H9 (cell line): ENCODE measurements at places on chromosomes 2 and 18. TPM values are rescaled to one million over a fixed set of nuclear protein-coding genes. Genes with fewer than 3 reads are reported as not detected.

PRSS56 gene
- not detected in 2 replicates for total RNA-seq

CPS1 gene
- 12.4 and 14.2 TPM in 2 replicates for total RNA-seq

MLPH gene
- total RNA-seq = 3.4 TPM in 2 replicates

TFCP2L1 gene
- 1.8 and 1.9 TPM in 2 replicates for total RNA-seq

ZNF236 gene
- total RNA-seq = 16.0 and 17.7 TPM in 2 replicates

UPP2 gene
- not detected in 2 replicates for total RNA-seq

LRRC30 gene
- not detected in 2 replicates for total RNA-seq

SAP130 gene
- total RNA-seq = 45.6 and 48.3 TPM in 2 replicates

PAX8 gene
- total RNA-seq = not detected in 2 replicates

EPB41L3 gene
- total RNA-seq = 14.3 and 16.1 TPM in 2 replicates

DPP4 gene
- 2.2 and 2.8 TPM in 2 replicates for total RNA-seq

GTF2A1L gene
- not detected in 2 replicates for total RNA-seq

TOGARAM2 gene
- 0.18 and 0.83 TPM in 2 replicates for total RNA-seq

SLC9A4 gene
- total RNA-seq = not detected in 2 replicates

GPR55 gene
- total RNA-seq = 0.11 TPM in 1 of 2 replicates, not detected in the other

CNGA3 gene
- total RNA-seq = not detected in 2 replicates

MEP1B gene
- not detected in 2 replicates for total RNA-seq

KCNG2 gene
- total RNA-seq = 0.15 TPM in 1 of 2 replicates, not detected in the other

ERFE gene
- 2.0 and 2.1 TPM in 2 replicates for total RNA-seq

GALR1 gene
- total RNA-seq = 0.02 and 0.07 TPM in 2 replicates

CFAP210 gene
- total RNA-seq = 0.33 and 0.94 TPM in 2 replicates

ACTR2 gene
- 175 and 176 TPM in 2 replicates for total RNA-seq

SOWAHC gene
- 20.1 and 20.9 TPM in 2 replicates for total RNA-seq

CPLX4 gene
- not detected in 2 replicates for total RNA-seq

PFN4 gene
- total RNA-seq = not detected in 2 replicates

C2orf72 gene
- 0.77 and 1.0 TPM in 2 replicates for total RNA-seq

XIRP2 gene
- 0.07 TPM in 1 of 2 replicates, not detected in the other for total RNA-seq

CROCC2 gene
- total RNA-seq = not detected in 2 replicates

DAPL1 gene
- total RNA-seq = not detected in 2 replicates

RNF152 gene
- total RNA-seq = 2.3 and 2.6 TPM in 2 replicates

ZSWIM2 gene
- not detected in 2 replicates for total RNA-seq

EIF4E2 gene
- total RNA-seq = 108 and 109 TPM in 2 replicates

BMP10 gene
- total RNA-seq = not detected in 2 replicates

ONECUT2 gene
- 0.48 and 0.72 TPM in 2 replicates for total RNA-seq

ANKRD53 gene
- 0.28 and 0.88 TPM in 2 replicates for total RNA-seq

MEX3C gene
- 98.1 and 99.2 TPM in 2 replicates for total RNA-seq

LRRFIP1 gene
- total RNA-seq = 37.1 and 38.5 TPM in 2 replicates

TMEM131 gene
- 20.9 and 22.3 TPM in 2 replicates for total RNA-seq

RNF149 gene
- total RNA-seq = 17.4 and 18.0 TPM in 2 replicates

DSG2 gene
- 104 and 107 TPM in 2 replicates for total RNA-seq

RAPGEF4 gene
- 1.4 and 1.5 TPM in 2 replicates for total RNA-seq

CMPK2 gene
- total RNA-seq = 0.64 and 0.90 TPM in 2 replicates

LRP1B gene
- total RNA-seq = not detected in 2 replicates

RNMT gene
- total RNA-seq = 61.8 and 66.3 TPM in 2 replicates

CXCR2 gene
- 0.59 and 0.83 TPM in 2 replicates for total RNA-seq

OXER1 gene
- total RNA-seq = 1.6 TPM in 2 replicates

MYO5B gene
- 9.0 and 9.3 TPM in 2 replicates for total RNA-seq

ZNF804A gene
- total RNA-seq = not detected in 2 replicates

ANO7 gene
- 3.9 and 5.2 TPM in 2 replicates for total RNA-seq
